Substantia nigra (tissue), 51 donors: ENCODE measurements at places on chromosomes 11 and 22.

DNA sequence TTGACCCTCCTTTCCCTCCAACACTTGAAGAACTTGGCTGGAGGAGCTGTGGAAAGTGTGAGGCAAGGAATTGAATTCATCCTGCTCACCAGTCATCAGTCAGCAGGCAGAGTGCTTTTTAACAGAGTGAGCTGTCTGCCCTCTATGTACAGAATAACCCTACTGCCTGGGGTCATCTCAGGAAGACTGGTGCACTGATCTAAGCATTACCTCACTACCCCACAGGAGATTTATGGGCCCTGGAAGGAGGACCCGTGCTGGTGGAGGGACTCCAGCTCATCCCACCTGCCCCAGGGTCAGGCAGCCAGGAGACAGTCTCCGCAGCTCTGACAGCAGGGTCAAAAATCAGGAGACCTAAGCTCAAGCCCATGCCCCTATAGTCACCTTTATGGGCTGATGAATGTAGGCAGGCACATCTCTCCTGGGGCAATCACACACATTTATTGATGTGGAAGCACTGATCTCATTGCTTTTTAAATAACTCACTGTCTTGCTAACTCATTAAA, 270.8 kb upstream of the SESN3 start:
- no peak for DNase-seq

GRCh38 chr11:104614117-104614680, 284.1 kb downstream of the CASP12 start:
- no peak for DNase-seq

- no peak for DNase-seq
Measured at GRCh38 chr22:27911330-27911729, 7.7 kb downstream of the PITPNB start.

- no peak for DNase-seq
Measured at GRCh38 chr11:69562302-69562701, 78.7 kb upstream of the CCND1 start.

DNA sequence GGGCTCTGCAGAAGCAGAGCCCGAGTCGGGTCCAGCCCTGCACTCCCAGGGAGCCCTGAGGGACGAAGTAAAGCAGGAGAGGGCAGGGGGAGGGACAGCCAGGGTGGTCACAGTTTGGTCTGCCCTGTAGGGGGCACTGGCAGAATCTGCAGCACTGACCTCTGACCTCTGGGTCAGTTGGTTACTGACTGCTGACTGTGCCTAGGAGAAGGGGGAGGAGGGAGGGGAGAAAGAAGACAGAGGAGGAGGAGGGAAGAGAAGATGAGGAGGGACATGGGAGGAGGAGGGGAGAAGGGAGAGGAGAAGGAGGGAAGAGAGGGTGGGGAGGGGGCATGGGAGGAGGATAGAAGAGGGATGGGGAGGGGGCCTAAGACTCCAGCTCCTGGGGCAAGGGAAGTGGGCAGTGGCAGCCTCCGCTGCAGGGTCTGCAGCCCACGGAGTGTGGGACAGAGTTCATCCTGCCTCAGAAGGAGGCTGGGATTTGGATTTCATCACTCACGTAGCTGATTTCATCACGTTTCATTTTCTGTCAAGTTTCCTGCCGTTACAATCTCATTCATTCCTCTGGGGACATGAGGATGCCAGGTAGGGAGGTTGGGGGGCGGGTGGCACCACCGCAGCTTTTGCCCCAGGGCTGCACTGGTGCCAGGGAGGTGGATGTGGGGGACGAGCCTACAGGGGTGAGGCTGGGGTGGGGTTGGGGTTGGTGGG, 55.2 kb downstream of the FLRT1 start:
- no peak for DNase-seq

GRCh38 chr11:97364047-97364446, 974.2 kb downstream of the JRKL start:
- DNase-seq, result no peak
